ENCODE measurements at places on chromosomes 4 and X.
A peak's percentile ranks its signal among the peaks of the same experiment; 100 is the strongest.

DNA sequence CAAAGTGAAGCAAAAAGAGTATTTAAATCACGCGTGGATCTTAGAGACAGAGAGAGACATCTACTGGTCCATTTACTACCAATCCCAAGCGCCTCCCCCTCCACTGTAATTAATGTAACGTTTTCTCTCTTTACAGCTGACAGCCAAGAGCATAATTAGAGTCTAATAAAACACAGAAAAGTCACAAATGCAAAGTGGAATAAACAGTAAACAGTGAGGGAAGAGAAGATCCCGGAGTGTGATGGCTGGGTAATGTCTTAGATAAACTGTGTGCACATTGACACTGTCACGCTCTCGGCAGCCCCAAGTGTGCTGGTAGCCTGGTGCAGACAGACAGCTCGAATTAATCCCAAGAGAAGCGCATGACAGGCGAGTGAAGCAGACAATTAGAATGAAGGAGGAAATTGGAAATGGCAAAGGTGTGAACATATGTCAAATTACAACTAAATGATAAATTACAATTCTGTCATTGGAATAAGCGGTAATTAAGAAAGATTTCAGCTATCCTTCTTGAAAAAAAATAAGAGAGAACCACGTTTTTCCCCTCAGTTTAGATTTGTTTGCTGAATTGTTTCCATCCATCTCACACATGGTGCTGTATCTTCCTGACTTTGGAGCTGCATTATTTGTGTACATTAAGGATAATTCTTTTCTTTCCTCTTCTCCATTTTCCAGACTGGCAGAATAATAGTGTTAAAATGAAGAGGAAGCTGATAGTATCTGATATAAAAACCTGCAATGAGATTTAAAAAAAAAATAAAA lies 100.1 kb downstream of the CXXC4 start:
- DNase-seq: no peak

- DNase-seq: no peak
Measured at GRCh38 chrX:68648960-68649359, 1.5 kb downstream of the STARD8 start.

- DNase-seq: no peak
Measured at GRCh38 chr4:128107766-128108165, 46.7 kb downstream of the LARP1B start.

DNA sequence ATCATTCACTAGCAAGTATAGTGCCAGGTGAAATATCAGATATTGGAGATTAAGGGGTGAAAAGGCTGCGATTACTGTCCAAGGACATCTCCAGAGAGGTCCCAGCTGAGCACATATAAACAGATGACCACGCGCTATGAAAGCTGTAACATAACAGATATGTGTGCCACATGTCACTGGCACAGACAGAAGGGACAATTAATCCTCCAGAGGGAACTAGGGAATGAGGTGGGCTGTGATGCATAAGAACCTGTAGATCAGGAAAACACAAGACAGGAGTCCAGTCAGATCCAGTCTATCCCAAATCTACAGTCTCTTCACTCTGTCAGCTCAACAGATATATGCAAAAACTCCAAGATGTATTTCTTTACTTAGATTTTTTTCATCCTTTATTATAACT lies 157.2 kb downstream of the LDB2 start:
- no peak for DNase-seq

DNA sequence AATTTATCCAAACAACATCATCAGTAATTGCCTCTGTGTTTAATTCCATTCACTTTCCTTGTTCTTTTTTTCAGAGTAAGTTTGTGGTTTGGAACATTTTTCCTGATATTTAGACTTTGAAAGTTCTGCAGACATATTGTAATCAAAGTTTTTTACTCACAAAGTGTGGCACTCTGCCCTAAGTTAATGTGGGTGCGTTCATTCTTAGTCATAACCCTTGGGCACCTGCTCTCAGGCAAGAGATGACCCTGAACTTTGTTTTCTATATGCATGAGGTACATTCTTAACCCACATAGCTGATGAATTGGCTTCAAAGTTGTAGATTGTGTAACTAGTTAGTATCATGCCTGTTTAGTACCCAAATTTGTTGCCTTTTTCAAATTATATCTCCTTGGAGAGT lies 424.3 kb downstream of the GRXCR1 start:
- no peak for DNase-seq

DNA sequence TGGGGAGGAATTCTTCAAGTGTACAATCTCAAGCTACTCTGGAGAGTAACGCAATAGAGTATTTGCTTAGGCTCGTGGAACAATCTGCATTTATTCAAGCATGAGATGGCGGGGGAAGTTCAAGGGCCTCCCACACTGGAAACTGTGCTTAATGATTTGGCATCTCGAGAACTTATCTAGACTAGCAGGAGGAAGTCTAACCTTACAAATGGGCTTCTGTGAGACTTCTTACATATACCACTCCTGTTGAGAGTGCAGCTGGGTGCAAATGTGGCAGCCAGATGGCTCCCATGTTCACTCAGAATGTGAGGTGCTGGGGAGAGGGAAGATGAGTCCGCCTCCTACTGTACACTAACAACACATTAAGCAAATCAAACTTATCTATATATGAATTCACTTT lies 29.3 kb upstream of the PTPN13 start:
- no peak for DNase-seq

GRCh38 chrX:136220540-136220939 lies 30.7 kb downstream of the MAP7D3 start:
- no peak for DNase-seq

DNA sequence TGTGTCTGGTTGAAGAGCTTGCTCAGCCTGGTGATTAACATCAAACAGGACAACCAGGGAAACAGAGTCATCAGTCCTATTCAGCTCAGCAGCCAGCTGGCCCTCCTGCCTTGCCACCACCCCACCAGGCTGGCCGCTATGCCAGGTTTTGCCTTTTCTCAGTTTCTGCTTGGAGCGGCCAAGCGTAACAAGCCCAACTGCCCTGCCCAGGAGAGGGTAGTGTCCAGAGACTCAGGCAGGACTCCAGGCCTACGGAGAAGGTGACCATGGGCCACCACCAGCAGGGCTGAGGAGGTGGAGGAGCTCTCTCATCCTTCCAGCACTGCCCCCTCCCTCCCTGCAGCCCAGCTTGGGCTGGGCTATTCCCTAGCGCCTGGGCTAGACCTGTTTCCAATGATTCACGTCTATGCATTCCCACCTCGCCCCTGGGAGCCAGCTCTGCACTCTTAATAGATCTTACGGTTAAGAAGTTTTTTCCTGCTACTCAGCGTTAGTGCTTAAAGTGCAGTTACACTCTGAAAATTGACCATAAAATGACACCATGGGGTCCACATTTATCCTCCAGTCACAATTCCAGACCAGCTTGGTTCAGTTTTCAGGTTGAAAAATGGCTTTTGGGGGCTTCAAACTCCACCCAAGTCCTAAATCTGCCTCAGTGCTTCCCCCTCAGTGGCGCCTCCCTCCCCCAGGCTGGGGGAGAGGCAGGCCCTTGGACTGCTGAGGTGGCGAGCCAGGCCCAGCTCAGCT lies 124.0 kb upstream of the PJA1 start:
- DNase-seq: no peak

- DNase-seq: no peak
Measured at GRCh38 chrX:12197030-12197429, 58.8 kb downstream of the FRMPD4 start.

- DNase-seq: no peak
Measured at GRCh38 chr4:138775489-138775888, 240.1 kb upstream of the NOCT start.

DNA sequence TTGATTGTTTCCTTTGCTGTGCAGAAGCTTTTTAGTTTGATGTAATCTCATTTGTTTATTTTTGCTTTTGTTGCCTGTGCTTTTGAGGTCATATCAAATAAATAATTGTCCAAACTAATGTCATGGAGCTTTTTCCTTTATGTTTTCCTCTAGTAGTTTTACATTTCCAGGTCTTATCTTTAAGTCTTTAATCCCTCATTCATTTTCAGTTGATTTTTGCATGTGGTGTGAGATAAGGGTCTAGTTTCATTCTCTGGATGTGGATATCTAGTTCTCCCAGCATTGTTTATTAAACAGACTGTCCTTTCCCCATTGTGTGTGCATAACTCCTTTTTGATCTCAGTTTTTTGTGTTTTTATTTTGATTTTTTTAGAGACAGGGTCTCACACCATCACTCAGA lies 179.1 kb upstream of the STK26 start:
- no peak for DNase-seq

DNA sequence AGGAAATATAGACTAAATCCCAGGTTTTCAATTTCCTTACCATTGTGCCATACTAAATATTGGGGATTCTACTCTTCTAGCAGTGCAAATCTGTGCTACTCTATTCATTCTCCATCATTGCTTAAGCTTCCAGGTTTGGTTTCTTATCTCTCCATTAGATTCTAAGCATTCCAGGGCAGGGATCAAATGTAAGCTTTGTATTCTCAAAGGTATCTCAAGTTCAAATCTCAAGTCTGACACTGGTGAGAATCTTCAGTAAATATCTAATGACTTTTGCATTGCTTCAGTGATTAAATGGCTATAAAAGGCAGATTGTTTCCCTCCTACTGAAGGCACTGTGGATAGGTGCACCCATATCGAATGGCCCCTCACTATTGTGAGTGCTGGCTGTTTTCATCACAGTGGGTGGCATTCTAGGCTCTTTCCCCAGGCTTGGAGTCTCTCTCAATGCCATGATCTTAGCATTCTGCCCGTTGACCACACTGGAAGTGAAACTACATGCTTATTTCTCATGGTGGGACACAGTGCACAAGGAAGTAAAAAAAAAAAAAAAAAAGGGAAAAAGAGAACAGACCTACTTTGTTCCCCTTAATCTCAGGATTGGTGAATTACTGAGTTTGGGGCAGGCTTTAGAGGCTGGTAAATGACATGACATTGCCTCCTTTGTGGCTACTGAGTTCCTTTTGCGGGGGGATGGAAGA lies 28.7 kb downstream of the FAM9C start:
- DNase-seq: no peak

GRCh38 chrX:39456894-39457604 lies 640.7 kb downstream of the BCOR start:
- no peak for DNase-seq

DNA sequence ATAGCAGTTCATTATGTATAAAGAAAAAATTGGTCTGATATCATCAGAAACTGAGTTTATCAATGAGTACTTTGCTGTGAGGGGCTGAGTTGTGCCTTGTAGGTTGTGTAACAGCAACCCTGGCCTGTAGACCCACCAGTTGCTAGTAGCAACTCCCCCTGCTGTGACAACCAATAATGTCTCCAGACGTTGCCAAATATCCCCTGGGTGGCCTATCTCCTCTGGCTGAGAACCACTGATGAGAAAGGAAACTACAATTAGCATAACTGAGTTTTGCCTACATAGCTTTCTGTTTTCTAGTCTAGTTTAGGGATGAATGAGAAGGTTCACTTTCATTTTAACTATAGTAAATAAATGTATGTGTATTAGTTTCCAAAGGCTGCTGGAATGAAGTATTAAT lies 234.1 kb downstream of the CPE start:
- DNase-seq: no peak

DNA sequence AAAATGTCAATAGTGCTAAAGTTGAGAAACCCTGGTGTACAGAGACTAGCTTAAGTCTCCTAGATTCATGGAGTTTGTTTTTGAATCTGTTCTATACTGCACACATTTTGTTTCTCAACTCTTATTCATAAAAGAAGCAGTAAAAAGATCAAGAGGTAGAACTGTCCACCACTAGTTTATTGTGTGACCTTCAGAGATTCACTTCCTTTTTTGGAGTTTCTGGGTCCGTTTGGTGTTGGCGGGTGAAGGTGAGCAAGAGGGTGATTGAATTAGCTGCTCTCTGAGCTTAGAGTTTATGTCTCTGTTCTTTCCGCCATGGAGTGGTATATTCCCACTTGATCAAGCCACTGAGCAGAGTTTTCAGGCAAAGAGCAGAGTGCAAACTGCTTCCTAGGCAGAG lies 21.4 kb upstream of the PLAC1 start:
- no peak for DNase-seq

- no peak for DNase-seq
Measured at GRCh38 chr4:144788469-144788868, 142.5 kb downstream of the HHIP start.

GRCh38 chr4:89316931-89317366 lies 9.3 kb upstream of the GPRIN3 start:
- peak; percentile 65 for DNase-seq

DNA sequence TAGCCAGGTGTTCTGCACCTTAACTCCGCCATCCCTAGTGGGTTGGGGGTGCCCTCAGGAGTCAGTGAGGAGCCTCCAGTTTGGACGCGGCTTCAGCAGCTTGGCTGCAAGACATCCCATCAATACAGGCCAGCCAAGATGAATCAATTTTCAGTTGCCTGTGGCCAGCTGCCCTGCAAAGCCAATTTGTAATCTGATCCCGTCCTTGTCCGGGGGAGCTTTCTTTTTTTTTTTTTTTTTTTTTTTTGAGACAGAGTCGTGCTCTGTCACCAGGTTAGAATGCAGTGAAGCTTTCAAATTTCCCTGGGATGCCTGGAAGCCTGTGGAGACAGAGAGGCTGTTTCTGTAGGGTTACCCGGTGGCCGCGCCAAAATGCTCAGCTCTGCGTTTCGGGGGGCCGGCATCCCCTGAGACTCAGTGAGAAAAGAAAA lies 192.5 kb downstream of the ASMT start:
- DNase-seq: no peak

DNA sequence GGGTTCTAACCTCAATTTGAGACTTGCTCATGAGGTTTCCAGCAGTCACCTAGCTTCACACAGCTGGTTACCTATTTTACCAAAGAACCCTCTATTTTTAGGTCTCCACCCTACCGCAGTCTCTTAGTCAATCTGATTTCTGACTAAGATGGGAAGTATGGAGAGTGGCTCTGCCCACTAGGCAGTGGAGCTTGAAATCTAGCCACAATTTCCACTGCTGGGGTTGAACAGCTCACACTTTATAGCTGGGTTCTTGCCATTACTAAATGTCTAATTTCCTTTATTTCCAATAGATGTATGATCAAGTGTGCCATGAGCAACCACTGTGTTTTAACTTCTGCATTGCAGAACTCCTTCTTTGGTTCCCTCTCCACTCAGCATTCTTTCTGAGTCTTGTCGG lies 43.1 kb downstream of the GASK1B start:
- no peak for DNase-seq

GRCh38 chr4:57363346-57363745 lies 253.2 kb upstream of the IGFBP7 start:
- DNase-seq: no peak

- DNase-seq: no peak
Measured at GRCh38 chr4:143555676-143556075, 42.2 kb downstream of the SMARCA5 start.

- no peak for DNase-seq
Measured at GRCh38 chr4:128564081-128564630, 245.3 kb upstream of the JADE1 start.
